ENCODE measurements at places on chromosomes 12 and 14.

GRCh38 chr12:82187011-82187410 lies 171.2 kb downstream of the CCDC59 start:
- H3K27me3 ChIP-seq = no peaks in the 10 kb centered on the region
- H3K27ac ChIP-seq = no peak overlapping the region
- no peak for DNase-seq

DNA sequence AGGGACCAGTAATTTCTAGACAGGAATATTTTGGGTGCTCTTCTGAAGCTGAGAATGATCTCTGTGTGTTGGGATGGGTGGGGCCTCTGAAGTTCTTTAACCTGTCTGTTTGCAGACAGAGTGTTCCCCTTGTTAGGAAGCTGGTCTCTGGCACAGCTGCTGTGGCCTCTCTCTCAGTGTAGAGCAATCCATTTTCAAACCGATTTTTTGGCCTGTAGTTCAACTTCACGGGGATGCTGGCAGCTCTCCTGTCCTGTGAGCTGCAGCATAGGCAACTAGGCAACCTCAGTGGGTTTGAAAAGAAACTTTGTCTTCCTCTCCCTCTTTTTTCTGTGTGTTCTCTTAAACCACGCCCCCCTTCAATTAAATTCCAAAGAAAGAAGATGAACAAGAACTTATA lies 69.1 kb downstream of the SMOC1 start:
- H3K27ac ChIP-seq = no peak overlapping the region
- peaks cover 58% of the 10 kb centered on the region for H3K27me3 ChIP-seq
- H3K36me3 ChIP-seq = no peaks in the 10 kb centered on the region
- DNase-seq = no peak
- H3K4me1 ChIP-seq = no peaks in the 10 kb centered on the region

DNA sequence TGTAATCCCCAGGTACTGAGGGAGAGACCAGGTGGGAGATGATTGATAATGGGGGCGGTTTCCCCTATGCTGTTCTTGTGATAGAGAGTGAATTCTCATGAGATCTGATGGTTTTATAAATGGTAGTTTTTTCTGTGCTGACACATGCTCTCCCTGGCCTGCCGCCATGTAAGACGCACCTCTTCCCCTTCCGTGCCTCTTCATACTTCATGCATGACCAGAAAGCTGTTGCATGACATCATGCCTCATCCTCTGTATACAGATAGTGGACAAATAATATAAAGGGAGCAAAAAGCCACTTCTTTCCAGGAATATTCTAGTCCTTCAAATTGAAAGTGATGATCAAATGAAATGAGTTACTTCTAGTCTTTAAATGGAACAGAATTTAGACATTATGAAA lies 47.3 kb upstream of the LRIG3 start:
- peaks cover 2% of the 10 kb centered on the region for H3K36me3 ChIP-seq
- H3K27me3 ChIP-seq = no peaks in the 10 kb centered on the region
- H3K4me1 ChIP-seq = no peaks in the 10 kb centered on the region
- DNase-seq = no peak

GRCh38 chr12:78209846-78210505 lies 379.3 kb downstream of the NAV3 start:
- no peak for DNase-seq
- H3K27ac ChIP-seq = no peak overlapping the region
- H3K36me3 ChIP-seq = no peaks in the 10 kb centered on the region
- H3K4me1 ChIP-seq = no peaks in the 10 kb centered on the region
- H3K27me3 ChIP-seq = no peaks in the 10 kb centered on the region

GRCh38 chr14:70027785-70028428 lies 148.7 kb downstream of the SMOC1 start:
- peak; percentile 41 for DNase-seq
- H3K4me1 ChIP-seq = peaks cover 2% of the 10 kb centered on the region
- peaks cover 37% of the 10 kb centered on the region for H3K27me3 ChIP-seq
- H3K27ac ChIP-seq = no peak overlapping the region
- no peaks in the 10 kb centered on the region for H3K36me3 ChIP-seq
- H3K4me3 ChIP-seq = no peak overlapping the region
